ENCODE measurements at places on chromosomes 7 and 10.

GRCh38 chr10:94983555-94983954 lies 45.1 kb downstream of the CYP2C9 start:
- DNase-seq = no peak

GRCh38 chr7:149759093-149759860 lies 14.1 kb downstream of the ZNF467 start:
- no peak for DNase-seq

DNA sequence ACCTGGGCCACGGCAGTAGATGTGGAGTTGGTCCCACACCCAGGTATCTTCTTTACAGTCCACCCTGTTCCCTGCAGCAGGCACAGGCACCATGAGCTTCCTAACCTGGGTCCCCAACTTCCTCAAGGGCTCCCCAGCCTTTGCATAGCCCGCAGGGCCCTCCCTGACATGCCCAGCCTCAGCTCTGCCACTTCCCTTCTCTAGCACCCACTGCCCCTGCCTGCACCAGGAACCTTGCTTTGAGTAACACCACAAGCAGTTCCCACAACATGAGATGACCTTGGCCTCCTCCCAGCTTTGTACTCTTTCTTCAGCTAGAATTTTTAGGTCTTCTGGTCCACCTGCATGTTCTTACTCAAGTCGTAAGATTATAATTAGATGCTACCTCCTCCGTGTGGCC lies 92.2 kb upstream of the ZPBP start:
- no peak for DNase-seq

GRCh38 chr7:141430455-141431139 lies 120.6 kb upstream of the AGK start:
- DNase-seq = no peak

- no peak for DNase-seq
Observed at GRCh38 chr7:153858355-153858754, 193.8 kb upstream of the DPP6 start.

DNA sequence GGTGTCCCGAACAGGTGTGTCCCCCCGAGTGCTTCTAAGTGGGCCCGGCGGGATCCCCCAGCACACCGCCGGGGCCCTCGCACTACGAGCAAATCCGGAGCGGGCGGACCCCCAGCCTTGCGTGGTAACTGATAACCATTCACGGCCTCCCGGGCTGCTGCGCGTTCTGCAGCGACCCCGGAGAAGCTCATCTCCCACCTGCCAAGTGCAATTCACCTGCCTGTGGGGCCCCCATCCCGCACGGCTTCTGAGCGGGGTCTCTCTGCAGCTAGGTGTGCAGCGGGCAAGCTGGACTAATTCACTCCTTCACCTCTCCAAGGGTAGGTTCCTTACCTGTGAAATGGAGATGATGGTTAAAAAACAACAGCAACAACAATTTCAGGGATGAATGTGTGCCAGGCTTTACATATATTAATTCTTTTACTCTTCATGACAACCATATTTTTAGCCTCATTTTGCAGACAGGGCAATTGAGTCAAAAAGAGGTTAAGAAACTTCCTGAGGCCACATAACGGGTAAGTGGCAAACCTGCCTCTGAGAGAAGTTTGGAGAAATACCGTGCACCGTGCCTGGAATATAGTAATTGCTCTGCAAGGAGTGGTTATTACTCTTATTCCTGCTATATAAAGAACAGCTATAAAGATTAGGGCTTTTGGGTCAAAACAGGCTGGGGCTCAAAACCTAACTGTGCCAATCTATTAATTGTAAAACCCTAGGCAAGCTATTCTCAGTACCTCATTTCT lies 652 bp upstream of the PODXL start:
- no peak for DNase-seq

- no peak for DNase-seq
Observed at GRCh38 chr7:107564553-107565298, 955 bp downstream of the DUS4L start.

GRCh38 chr10:128875956-128876736 lies 590.9 kb upstream of the MGMT start:
- no peak for DNase-seq

DNA sequence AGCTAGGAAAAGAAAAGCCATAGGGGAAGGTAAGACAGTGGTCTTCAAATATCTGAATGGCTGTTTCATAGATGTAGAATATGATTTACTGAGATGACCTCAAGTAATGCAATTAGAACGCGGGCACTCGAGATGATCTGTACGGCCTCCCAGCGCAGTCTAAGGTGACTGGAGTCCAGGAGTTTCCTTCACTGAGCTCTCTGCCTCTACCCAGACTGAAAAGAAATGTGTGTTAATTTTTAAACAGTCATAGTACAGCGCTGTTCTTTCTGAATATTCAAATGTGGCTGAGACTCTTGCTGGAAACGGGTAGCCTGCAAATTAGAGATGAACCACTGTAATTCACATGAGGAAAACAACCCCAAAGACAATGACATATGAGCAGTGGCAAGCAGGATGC lies 562.4 kb upstream of the AUTS2 start:
- DNase-seq = no peak

DNA sequence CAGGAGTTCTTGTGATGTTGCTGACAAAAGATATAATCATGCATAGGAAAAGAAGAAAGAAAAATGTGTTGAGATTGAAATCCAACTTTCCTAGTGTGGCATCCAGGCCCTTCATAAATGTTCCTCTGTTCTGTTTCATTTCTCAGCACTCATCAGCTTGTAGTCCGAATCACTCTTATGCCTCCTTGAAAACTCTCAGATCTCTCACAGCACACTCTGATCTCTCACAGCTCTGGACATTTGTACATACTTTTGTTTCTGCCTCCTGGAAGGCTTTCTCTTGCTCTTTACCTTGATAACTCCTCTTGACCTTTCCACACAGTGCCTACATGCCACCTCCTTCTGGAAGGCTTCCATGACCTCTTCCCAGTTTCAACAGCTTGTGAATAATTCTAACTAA lies 409.0 kb upstream of the LRRN3 start:
- DNase-seq = no peak

DNA sequence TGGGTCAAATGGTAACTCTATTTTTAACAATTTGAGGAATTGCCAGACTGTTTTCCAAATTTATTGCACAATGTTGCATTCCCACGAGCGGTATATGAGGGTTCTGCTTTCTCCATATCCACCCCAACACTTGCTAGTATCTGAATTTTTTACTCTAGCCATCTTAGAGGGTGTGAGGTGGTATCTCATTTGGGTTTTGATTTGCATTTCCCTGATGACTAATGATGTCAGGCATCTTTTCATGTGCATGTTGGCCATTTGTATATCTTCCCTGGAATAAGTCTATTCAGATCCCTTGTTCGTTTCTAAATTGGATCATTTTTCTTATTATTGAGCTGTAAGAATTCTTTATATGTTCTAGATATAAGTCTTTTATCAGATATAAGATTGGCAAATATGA lies 97.7 kb downstream of the TPK1 start:
- DNase-seq = no peak

GRCh38 chr10:32197423-32197822 lies 141.2 kb upstream of the KIF5B start:
- no peak for DNase-seq

Data from stimulated activated CD8-positive, alpha-beta memory T cell treated with anti-CD3 and anti-CD28 coated beads, Interleukin-7, amount 100 ng/mL, for 1 hour (primary cell).